ENCODE measurements at places on chromosomes 13 and 19. TPM values are rescaled to one million over a fixed set of nuclear protein-coding genes. Genes with fewer than 3 reads are reported as not detected.

NEK5 gene
- total RNA-seq, result 0.45 TPM

TSSK6 gene
- 4.3 TPM for total RNA-seq

FUT2 gene
- total RNA-seq, result not detected

ZIM2 gene
- total RNA-seq, result not detected

FAM174C gene
- 25.2 TPM for total RNA-seq

HRC gene
- total RNA-seq, result not detected

NLRP11 gene
- not detected for total RNA-seq

ZNF667 gene
- 8.9 TPM for total RNA-seq

SYMPK gene
- 21.3 TPM for total RNA-seq

ZNF571 gene
- total RNA-seq, result 5.2 TPM

SIAH3 gene
- not detected for total RNA-seq

ZNF175 gene
- total RNA-seq, result 12.9 TPM

FGF22 gene
- not detected for total RNA-seq

SERPINE3 gene
- not detected for total RNA-seq

SIGLEC12 gene
- total RNA-seq, result not detected

LAIR2 gene
- total RNA-seq, result not detected

PTH2 gene
- not detected for total RNA-seq

ONECUT3 gene
- total RNA-seq, result not detected

TMEM221 gene
- not detected for total RNA-seq

PLPP2 gene
- 16.6 TPM for total RNA-seq

ZFP82 gene
- 12.6 TPM for total RNA-seq

OSCAR gene
- total RNA-seq, result 0.63 TPM

TNNT1 gene
- total RNA-seq, result 4.3 TPM

SIGLEC9 gene
- total RNA-seq, result 0.09 TPM

HS6ST3 gene
- total RNA-seq, result 0.36 TPM

APBA3 gene
- total RNA-seq, result 15.5 TPM

ZNF223 gene
- 6.5 TPM for total RNA-seq

DBP gene
- 20.9 TPM for total RNA-seq

ZNF813 gene
- 4.0 TPM for total RNA-seq

SMIM44 gene
- total RNA-seq, result not detected

CLEC17A gene
- 0.09 TPM for total RNA-seq

C19orf33 gene
- 1.7 TPM for total RNA-seq

SOHLH2 gene
- 1.7 TPM for total RNA-seq

ZNF441 gene
- 7.3 TPM for total RNA-seq

IGSF23 gene
- total RNA-seq, result not detected

COX6B2 gene
- not detected for total RNA-seq

PSENEN gene
- 14.7 TPM for total RNA-seq
